ENCODE measurements at places on chromosomes 11 and 22.

DNA sequence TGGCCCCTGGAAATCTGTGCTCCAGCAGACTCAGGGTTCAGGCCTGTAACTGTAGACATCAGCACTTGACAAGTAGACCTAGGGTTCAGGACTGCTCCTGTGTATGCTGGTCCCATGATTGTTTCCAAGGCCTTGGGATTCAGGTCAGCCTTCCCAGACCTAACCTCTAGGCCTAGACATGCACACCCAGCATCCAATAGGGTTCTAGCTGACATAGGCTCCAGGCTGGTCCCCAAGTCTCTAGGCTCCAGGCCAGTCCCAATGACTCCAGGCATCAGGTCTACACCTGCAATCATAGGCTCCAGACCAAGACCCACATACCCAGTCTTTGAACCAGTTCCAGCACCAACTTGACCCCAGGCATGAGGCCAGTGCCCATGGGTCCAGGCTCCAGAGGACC, 166.2 kb upstream of the GRIA4 start:
- no peak for DNase-seq

DNA sequence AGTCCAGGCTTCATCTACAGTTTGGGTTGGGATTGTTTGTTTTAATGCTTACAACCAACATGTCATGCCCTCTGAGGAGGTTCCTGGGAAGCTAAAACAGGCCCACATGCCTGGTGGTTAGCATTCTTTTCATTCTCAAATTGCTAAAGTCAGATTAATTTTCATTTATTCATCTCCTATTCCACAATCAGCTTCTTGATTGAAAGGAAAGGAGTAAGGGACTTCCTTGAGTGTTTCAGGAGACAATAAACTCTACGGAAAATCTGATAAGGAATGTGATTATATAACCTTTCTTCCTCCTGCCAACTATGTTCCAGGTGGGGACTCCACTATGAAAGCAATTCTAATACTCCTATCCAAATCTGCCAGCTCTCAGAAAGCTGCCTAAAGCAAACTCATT, 30.8 kb downstream of the MRTFA start:
- no peak for DNase-seq

GRCh38 chr11:133176748-133177147, 355.6 kb downstream of the OPCML start:
- no peak for DNase-seq

GRCh38 chr11:61108847-61109585, 6.7 kb downstream of the CD5 start:
- no peak for DNase-seq

GRCh38 chr11:30314625-30315024, 8.3 kb upstream of the ARL14EP start:
- no peak for DNase-seq

DNA sequence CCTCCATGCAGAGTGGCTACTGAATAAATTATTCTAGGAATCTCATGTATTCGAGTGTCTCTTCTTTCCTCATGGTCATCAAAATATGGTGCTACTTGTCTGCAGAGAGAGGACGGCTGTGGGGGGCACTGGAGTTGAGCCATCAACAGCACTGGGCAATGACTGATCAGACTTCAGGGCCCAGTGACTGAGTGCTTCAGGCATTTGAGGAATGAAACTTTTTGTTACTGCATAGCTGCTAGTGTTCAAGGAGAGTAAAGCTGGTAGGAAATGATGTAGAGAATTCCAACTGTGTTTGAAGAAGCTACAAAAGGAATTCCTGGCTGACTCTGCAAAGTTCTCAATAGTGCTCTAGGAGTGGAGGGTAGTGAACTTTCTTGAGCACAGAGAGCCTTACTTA, 277.7 kb downstream of the CADM1 start:
- no peak for DNase-seq

GRCh38 chr11:19394525-19395016, 153.8 kb upstream of the E2F8 start:
- DNase-seq = no peak

DNA sequence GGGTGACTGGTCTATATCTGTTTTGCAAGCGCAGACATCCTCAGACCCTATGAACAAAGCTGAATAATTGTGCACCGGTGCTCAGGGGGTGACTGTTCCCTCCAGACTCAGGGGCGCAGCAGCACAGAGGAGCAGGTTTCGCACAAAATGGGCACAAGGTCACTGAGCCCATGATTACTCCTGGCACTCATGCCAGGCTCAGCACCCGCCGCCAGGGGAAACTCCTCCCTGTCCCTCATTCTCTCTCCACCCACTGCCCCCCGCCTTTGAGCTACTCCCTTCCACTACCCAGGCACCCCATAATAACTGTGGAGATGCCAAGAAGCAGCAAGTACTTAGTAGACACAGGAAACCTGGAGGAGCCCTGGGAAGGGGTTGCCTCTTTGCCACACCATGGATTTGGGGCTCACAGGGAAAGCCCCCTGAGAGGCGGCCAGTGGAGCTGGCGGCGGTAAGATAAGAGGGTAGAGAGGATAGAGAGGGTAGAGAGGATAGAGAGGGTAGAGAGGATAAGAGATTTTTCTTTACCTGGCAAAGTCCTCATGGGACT, 198.8 kb downstream of the CTTN start:
- no peak for DNase-seq

DNA sequence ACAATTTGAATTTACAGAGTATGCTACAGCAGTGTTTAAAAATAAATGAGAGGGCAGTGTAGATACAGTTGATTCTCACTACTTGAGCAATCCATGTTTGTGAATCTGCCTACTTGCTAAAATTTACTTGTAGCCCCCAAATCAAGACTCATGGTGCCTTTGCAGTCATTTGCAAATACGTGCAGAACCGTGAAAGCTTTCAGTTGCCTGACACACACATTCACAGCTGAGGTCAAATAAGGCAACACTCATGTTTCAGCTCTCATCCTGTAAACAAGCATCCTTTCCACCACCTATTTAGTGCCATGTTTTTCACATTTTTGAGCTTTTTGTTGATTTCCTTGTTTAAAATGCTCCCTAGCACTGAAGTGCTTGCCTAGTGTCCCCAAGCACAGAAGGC, 32.5 kb upstream of the RASL10A start:
- DNase-seq = no peak

DNA sequence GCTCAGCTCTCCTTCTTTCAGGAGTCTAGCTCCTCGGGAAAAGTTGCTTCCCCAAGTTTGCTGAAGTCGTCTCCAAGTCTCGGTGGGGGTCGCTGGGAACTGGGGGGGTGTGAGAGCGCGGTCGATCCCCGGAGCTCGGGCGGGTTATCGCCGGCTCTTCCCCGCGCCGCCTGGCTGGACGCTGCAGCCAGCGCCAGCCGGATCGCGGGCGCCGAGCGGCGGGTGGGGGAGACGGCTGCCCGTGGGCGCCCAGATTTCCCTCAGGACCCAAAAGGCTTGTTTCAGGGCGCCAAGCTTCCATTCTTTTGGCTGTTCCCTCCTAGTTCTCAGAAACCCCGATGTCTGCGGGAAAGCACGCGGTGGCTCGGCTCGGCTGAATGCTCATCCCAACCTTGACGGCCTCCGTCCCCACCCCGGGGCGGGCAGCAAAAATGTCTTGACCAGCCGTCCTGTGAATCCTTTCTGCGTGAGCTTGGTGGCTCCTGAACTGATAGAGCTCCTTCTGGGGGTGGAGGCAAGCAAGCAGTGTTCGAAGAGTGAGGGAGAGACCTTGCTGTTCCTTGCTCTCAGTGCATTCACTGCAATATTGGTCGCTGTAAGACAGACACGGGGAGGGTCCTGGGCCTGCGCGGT, 1.7 kb downstream of the ZBTB16 start:
- no peak for DNase-seq

GRCh38 chr22:47370448-47371262, 608.2 kb downstream of the TBC1D22A start:
- no peak for DNase-seq

DNA sequence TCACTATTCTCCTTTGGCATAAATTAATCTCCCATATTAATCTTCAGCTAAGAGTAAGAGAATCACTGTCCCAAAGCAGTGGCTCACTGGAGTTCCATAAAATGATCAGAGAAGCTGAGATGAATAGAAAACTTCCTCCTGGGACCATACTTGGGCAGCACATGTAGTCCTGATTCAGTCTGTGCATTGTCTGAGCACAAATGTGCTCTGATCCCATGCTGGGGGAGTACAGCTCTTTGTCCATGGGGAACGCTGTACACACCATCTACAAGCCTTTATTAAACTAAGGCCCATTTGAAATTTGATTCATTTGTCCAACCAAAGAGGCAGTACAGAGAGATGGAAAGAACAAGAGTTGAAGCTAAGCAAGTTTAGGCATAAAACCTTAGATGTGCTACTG, 147.4 kb upstream of the PGR start:
- DNase-seq = no peak

DNA sequence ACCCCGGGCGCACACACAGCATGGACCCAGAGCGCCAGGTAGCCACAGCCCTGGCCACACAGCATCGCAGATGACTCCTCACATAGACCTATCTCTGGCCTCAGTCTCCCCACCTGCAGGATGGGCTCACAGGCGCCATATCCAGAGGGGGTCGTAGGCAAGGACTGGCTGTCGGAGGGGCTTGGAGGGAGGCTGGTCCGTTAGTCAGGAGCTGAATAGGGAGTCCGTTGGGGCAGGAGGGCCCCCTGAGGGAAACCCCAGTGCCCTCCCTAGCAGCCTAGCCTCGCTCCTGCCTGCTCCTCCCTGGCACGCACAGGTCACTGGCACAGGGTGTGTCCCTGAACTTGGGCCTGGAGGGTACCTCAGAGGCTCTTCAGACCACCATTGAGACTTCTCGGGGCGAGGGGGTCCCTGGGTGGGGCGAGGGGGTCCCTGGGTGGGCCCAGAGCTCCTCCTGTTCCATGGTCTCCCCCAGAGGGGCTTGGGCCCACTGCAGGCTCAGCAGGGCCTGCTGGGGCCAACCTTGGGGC, 2.0 kb downstream of the PLXNB2 start:
- DNase-seq = no peak

- no peak for DNase-seq
Observed at GRCh38 chr11:95338430-95338991, 107.5 kb upstream of the SESN3 start.

DNA sequence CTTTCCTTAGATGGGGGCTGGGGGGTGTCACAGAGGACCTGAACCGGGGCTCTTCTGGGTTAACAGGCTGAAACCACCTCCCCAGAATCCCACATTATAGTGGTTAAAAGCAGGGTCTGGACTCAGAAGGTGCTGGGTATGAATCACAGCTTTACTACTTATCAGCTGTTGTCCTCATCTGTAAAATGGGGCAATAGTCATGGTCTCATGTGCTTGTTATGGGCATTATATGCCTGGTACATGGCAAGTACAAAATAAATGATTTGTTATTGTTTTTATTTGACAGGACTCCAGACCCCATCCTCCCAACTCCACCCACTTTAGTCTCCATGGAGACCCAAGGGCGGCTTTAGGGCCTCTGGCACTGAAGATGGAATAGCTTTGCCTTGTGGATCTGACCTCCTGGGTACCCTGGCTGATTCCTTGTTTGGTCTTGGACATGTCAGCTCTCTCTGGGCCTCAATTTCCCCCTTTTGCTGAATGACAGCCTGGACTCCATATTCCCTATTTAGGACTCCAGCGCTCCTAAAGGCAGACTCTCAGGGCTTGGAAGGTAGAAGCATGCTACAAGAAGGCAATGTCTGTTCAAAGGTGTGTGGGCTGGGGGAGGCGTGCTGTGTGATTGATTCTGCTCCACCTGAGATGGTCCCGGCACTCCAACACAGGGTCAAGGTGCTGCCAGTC, 812 bp upstream of the SMTN start:
- no peak for DNase-seq

- DNase-seq = no peak
Observed at GRCh38 chr22:49331223-49331815, 496.4 kb downstream of the BRD1 start.

DNA sequence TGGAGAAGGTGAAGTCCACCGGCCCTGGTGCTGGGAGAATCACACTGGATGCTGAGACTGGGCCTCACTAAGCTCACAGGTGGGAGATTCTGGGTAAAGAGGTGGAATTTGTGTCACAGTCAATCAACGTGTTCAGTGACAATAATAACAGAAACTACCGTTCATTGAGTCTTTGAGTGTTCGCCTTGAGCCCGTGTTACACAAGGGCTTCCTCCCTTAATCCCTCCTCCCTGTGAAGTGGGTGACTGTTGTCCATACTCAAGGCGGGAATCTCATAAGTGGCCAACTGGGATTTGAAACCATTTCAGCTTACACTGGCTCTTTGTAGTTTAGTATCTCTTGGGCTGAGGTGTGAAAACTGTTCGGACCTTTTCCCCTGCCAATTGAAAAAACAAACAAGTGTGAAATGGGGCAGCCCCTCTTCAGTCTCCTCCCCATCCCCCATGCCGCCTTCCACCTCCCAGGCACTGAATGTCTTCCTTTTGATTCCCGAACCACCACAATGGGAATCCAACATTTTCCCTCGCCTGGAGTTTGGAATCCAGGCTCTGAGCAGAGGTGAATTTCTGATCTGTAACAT, 502.4 kb downstream of the MIAT start:
- no peak for DNase-seq

DNA sequence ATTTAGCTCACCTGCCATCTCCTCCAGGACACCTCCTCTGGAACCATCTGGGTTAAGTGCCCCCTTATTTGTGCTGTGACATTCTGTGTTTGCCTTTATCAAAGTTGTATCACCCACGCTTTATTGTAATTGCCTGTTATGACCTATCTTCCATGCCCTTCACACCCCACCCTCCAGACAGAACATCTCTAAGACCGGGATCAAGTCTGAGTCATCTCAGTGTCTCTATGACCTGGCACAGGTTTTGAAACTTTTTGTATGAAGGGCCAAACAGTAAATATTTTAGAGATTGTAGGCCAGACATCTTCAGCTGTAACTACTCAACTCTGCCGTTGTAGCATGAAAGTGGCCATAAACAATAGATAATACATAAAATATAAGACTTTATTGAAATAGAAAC, 161.8 kb downstream of the SPON1 start:
- no peak for DNase-seq

DNA sequence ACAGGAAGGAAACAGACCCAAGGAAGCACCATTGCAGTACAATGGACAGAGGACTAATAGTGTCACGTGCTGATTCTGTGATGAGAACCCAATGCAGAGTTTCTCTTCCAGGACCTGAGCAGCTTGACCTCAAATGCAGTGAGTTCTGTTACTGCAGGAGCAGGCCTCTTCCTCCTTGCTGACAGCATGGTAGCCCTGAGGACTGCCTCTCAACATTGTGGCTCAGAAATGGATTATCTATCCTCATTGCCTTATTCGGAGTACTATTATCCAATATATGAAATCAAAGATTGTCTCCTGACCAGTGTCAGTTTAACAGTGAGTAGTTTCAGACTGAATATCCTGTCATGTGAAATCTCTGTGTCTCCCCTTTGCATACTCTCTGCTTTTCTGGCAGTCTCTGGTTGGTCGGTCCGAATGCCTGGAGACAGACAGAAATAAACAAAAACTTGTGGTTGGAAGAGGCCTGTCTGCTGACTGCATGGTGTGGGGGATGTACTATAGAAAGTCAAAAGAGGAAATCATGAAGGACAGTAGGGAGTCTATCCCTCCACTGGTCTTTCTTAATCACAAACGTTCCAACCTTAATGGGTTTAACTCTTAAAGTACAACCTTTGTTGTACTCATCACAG, 6.9 kb upstream of the MS4A14 start:
- no peak for DNase-seq
